CD4-positive, alpha-beta T cell treated with Interleukin-1 beta for 1 hour (primary cell): ENCODE measurements at places on chromosomes 3 and 15.

DNA sequence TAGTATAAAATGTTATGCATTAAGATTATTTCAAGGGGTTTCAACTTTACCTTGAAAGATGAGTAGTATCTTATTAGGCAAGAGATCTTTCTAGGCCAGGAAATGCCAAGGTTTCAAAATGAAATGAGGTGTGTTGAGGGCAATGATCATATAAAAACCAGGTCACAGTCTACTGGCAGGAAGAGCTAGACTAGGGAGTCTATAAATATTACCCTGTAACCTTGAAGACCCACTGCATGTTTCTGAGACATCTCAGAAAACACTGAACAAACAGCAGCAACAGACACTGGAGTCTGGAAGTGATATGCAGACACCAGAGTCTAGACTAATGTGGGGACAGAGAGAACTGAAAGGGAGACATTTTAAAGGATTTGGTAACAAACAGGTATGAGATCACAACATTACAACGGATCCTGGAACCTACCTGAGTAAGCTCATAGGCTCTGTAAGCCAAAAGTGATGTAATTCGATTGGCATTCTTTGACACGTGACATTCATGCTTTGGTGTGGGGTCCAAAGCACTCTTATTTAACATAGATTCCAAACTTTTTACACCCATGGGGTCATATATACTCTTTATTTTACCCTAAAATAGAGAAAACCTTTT lies 15.0 kb downstream of the TASOR start:
- no peak for DNase-seq

DNA sequence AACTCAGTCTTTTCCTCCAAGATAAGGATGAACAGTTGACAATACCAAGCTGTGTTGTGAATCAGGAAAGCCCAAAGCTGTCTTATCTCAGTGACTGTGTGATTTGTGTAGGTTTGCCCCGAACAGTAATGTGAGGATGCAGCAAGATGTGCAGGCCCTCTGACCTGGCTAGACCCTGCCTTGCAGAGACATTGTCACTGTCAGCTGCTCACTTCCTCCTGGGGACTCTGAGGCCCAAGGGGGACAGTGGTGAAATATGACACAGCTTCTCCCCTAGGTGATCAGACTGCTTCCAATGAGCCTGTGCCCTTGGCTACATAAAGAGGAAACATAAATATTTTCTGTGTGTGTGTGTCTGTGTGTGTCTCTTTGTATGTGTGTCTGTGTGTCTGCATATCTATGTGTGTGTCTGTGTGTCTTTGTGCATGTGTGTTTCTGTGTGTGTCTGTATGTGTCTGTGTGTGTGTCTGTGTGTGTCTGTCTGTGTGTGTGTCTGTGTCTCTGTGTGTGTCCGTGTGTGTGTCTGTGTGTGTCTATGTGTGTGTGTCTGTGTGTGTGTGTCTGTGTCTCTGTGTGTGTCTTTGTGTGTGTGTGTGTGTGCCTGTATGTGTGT lies 21.7 kb downstream of the LRRK1 start:
- DNase-seq: peak; percentile 17

DNA sequence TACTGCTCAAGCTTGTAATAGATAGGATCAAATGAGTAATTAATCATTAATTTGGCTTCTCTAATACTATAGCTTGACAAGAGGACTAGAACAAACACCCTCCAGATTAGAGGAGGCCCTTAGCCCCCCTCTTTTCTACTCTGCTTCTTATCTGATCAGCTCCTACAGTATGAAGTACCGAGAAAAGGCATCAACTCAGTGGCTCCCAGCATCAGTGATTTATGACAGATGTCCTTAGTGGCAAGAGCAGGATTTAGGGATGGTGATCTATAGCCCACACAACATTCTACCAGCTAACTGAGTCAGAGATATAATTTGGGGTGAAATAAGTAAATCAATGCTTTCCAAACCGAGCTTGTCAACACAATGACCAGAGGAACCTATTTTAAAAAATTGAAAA lies 541.1 kb downstream of the NLGN1 start:
- no peak for DNase-seq

- no peak for DNase-seq
Observed at GRCh38 chr15:57332326-57332725, 44.0 kb upstream of the CGNL1 start.

DNA sequence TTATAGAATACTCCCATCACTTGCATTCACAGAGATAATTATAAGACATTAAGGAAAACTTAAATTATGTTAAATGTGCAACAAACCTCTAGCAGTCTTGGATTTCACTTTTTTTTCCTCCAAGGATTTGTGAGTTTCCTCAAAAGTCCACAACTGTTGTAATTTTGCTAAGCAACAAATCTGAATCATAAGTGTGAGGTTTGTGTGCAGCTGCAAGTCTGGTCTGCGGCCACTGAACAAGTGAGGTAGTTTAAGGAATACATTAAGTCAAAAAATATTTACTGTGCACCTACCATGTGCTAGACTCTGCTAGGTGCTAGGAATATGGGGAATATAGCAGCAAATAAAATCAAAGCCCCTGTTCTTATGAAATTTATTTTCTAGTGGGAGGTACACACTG lies 70.2 kb downstream of the LRRC28 start:
- DNase-seq: no peak

DNA sequence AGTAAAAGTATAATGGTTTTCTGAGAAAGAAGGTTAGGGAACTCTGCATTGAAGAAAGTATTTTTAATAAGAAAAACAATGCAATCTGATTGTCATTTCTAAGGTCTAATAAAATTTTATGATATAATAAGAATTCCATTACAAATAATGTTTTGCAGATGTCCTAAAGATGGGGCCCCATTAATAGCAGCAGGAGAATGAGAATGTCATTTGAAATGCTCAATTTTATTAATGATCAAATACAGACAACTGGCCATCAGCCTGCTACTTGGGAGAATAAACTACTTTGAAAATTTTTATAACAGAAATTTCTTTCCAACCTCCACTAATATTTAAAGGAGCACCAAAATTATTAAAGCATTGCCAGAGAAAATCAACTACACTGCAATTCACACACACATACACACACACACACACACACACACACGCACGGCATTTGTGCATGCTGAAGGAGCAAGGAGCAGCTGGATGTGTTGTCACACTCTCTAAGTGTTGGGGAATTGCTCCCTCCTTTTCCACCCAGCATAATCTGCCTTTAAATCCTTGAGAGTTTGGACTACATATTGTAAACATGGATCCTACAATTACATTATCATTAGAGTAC lies 109.5 kb downstream of the THRB start:
- DNase-seq: no peak

DNA sequence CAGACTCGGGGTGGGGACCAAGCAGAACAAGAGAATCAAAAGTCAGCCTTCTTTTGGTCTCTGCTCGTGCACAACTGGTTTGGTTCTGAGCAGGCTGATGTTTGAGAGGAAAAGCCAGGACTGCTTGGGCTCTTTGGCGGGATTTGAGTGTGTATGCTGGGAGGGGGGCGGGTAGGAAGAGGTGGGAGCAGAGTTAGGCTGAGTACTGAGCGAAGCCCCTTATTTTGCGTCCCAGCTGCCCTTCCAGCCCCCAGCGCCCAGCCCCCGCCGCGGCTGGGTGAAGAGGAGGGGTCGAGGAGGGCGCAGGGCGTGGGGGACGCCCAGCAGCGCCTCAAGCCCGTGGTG lies 153.5 kb upstream of the GOLIM4 start:
- DNase-seq: no peak

GRCh38 chr3:45582430-45582829 lies 12.1 kb upstream of the LIMD1 start:
- no peak for DNase-seq

DNA sequence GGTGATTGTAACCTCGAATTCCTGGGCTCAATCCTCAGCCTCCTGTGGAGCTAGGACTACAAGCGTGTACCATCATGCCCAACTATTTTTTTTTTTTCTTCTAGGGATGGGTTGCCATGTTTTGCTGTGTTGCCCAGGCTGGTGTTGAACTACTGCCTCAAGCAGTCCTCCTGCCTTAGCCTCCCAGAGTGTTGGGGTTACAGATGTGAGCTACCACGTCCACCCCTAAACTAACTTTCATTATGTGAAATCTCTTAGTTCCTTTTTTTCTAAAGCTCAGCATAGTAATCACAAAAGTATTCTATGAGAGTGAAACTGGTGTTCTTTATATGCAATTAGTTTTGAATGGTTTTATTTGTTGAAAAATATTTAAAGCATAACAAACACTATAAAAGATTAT lies 92.1 kb downstream of the XRN1 start:
- DNase-seq: no peak

- no peak for DNase-seq
Observed at GRCh38 chr3:133112666-133113065, 74.5 kb downstream of the TMEM108 start.

- DNase-seq: no peak
Observed at GRCh38 chr15:86538141-86538540, 458.5 kb downstream of the AGBL1 start.

- DNase-seq: no peak
Observed at GRCh38 chr3:116808725-116809124, 99.1 kb downstream of the TUSC7 start.

DNA sequence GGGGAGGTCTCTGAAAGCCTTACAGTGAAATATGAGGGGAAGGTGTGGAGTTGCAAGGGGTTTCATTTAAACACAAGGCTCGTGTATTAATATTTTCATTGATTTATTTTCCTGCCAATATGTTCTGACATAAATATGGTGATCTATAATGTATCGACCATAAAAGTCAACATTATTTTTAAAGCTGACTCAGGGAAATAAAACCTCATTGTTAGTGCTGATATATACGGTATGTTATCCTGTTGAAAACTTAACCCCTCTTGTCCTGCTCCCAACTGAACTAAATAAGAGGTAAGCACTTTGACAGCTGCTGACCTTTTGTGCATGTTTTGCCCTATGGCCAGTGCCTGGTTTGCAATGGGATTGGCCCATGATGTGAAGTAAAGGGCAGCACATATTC lies 47.9 kb downstream of the MFSD1 start:
- DNase-seq: no peak

- peak; percentile 70 for DNase-seq
Observed at GRCh38 chr15:43285609-43286037, 18.9 kb upstream of the TGM5 start.

DNA sequence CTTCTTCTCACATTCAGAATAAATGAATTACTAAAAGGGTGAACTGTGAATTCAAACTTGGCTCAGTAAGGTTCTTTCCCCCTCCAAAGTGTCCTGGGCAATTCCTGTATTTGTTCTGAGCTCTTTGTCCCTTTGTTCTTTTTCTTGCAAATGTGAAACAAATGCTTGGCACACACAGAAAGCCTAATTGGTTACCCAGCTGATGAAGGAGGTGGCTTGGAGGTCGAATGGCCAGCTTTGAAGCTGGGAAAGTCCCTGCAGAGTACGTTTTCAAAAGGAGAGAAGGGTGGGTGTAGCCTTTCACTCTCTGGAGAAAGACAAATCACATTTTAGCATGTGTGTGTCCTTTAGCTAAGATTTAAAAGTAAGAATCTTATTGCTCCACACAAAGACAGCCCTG lies 154.4 kb downstream of the PEX5L start:
- DNase-seq: no peak

DNA sequence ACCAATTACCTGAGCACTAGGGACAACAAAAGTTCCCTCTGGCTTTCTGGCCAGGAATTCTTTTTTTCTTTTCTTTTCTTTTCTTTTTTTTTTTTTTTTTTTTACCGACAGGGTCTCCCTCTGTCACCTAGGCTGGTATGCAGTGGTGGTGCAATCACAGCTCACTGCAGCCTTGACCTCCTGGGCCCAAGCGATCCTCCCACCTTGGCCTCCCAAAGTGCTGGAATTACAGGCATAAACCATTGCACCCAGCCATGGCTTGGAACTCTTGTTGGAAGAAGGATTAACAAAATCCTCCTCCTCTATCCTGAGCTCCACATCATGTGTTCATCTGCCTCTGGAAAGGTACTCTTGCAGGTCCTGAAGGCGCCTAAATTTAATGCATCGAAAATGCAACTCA lies 2.9 kb upstream of the LTF start:
- DNase-seq: no peak

GRCh38 chr3:195095035-195095703 lies 175.8 kb downstream of the XXYLT1 start:
- DNase-seq: peak; percentile 64
